ENCODE measurements at places on chromosomes 5 and 9.

DNA sequence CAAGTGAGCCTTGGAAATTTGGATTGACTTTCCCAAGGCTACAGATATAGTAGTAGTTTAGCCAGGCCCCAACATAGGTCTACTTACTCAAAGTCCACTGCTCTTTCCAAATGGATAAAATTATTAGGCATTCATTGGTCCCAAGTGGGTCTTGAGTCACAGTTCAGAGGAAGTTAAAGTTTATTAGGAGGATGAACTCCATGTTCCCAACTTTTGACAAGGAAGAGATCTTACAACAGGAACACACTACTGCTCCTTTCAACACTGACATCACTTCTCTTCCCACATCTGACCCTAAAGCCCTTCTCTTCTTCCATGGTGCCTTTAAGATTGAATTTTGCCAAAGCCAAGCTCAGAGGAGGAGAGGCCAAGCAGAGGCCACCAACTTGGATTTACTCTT, 234.5 kb upstream of the TRIM32 start:
- peaks cover 2% of the 10 kb centered on the region for H3K36me3 ChIP-seq
- no peaks in the 10 kb centered on the region for H3K4me1 ChIP-seq
- no peak overlapping the region for H3K27ac ChIP-seq
- no peaks in the 10 kb centered on the region for H3K27me3 ChIP-seq
- H3K4me3 ChIP-seq = no peak overlapping the region

DNA sequence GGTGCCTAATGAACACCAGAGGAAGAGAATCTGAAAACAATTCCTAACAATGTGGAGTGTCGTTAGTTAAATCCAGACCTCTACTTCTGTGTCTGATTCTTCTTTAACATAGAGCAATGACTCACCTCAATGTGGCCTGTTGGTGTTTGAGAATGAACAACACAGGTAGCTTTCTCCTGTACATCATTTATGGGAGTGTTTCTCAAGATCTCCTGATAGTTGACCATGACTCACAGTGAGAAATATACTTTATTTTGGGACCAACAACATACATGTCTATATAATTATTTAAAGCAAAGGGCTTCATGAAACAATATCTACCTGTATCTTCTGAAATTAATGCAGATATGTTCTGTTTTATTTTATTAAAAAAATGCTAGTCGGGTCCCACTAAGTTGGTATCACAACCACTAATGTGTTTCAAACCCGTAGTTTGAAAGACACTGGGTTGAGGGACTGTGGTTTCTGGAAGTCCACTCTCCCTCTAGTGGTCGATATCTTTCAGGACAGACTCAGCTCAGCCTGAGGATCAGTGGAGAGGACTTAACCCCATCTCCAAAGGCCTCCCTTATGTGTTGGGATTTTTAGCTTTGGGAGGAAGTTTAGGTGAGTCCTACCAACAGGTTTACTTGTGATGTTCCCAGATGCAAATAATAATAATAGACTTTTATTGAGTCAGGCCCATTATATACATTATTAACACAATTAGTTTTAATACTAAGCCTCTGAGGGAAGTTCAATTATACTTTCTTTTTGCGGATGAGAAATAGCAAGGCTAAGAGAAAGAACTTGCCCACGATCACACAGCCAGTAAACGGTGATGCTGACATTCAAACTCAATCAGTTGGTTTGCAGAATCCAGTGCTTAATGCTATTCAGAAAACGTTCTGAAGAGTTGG, 70.0 kb upstream of the KLF9 start:
- no peaks in the 10 kb centered on the region for H3K36me3 ChIP-seq
- H3K4me1 ChIP-seq = peaks cover 5% of the 10 kb centered on the region
- no peak overlapping the region for H3K4me3 ChIP-seq
- no peak for DNase-seq
- H3K27ac ChIP-seq = no peak overlapping the region

DNA sequence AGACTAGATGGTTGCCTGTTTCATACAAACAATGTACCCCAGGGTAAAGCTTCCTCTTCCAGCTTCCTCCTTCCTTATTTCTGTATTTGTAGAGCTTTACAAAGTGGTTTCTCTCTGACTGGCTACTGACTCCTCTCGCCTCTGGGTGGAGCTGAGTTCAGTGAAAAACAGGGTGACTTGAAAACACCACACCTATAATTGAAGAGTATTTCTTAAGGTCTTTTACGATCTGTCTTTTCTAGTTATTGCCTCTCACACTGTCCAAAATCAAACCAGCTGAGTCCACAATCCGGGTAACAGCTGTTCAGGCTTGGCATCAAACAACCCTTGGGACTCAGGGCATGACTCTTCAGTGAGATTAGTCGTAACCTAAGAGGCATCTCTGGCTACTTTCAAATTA, 200.4 kb downstream of the ARRDC3 start:
- no peak for DNase-seq
- H3K27me3 ChIP-seq = peaks cover 7% of the 10 kb centered on the region
- no peak overlapping the region for H3K27ac ChIP-seq

- H3K4me1 ChIP-seq = peaks cover 8% of the 10 kb centered on the region
- no peak overlapping the region for H3K27ac ChIP-seq
- peaks cover 9% of the 10 kb centered on the region for H3K27me3 ChIP-seq
- peak overlapping the region; percentile 65 for H3K4me3 ChIP-seq
- no peaks in the 10 kb centered on the region for H3K36me3 ChIP-seq
These were observed 767 bp downstream of the RALGPS1 start for GRCh38 chr9:126915281-126915816.

- no peak overlapping the region for H3K4me3 ChIP-seq
- H3K4me1 ChIP-seq = peaks cover 2% of the 10 kb centered on the region
- H3K27me3 ChIP-seq = peaks cover 3% of the 10 kb centered on the region
These were observed 9.9 kb upstream of the FBP1 start for GRCh38 chr9:94649100-94649819.
